ENCODE measurements at places on chromosomes 12 and 14. TPM values are rescaled to one million over a fixed set of nuclear protein-coding genes. Genes with fewer than 3 reads are reported as not detected.

GRCh38 chr14:70027785-70028428 is 148.7 kb downstream of the SMOC1 start:
- H3K4me1 ChIP-seq, result no peaks in the 10 kb centered on the region
- DNase-seq, result peak; percentile 86
- no peak overlapping the region for H3K4me3 ChIP-seq
- no peaks in the 10 kb centered on the region for H3K27me3 ChIP-seq

GRCh38 chr12:54028314-54029201 is at the start of gene HOXC6:
Gene HOXC6, plus strand, starts transcription at chr12:54028440. Its CDS starts 82 bp downstream, at chr12:54028522.
- H3K27ac ChIP-seq, result peak within 1 kb of the TSS; percentile 86
- DNase-seq, result no peak
- peaks cover 42% of the 10 kb centered on the region for H3K4me1 ChIP-seq
- peaks cover 3% of the 10 kb centered on the region for H3K36me3 ChIP-seq
- peak within 1 kb of the TSS; percentile 95 for H3K4me3 ChIP-seq

GRCh38 chr14:42353315-42353714 is 746.6 kb downstream of the LRFN5 start:
- no peak for DNase-seq
- H3K27ac ChIP-seq, result no peak overlapping the region
- H3K27me3 ChIP-seq, result no peaks in the 10 kb centered on the region
- H3K4me1 ChIP-seq, result no peaks in the 10 kb centered on the region
- no peaks in the 10 kb centered on the region for H3K36me3 ChIP-seq
- H3K4me3 ChIP-seq, result no peak overlapping the region

GRCh38 chr14:95464103-95464502 is 52.3 kb downstream of the SYNE3 start:
- H3K36me3 ChIP-seq, result no peaks in the 10 kb centered on the region
- H3K27me3 ChIP-seq, result peaks cover 58% of the 10 kb centered on the region
- no peak overlapping the region for H3K4me3 ChIP-seq

- peaks cover 23% of the 10 kb centered on the region for H3K4me1 ChIP-seq
- no peaks in the 10 kb centered on the region for H3K36me3 ChIP-seq
- no peak overlapping the region for H3K27ac ChIP-seq
- H3K27me3 ChIP-seq, result no peaks in the 10 kb centered on the region
- DNase-seq, result no peak
These were observed 117.4 kb downstream of the MGAT4C start for GRCh38 chr12:86138770-86139169.

DNA sequence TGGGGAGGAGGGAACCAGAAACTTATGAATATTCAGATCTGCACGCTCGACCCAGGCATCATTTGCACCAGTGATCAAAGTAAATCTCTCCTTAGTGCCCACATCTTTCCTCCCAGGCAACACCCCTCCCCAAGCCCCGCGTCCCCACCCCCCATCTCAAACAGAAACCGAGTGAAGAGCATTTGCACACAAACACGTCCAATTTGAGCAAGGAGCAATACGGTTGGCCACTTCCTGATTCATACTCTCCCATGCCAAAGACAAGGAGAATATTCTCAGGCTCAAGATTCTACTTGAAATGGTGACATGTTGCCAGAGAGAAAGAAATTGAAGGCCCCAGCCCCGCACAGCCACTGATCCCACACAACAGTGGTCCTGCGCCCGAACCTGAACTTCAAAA is 7.1 kb downstream of the FOXN3 start:
- no peak for DNase-seq
- no peak overlapping the region for H3K27ac ChIP-seq
- no peaks in the 10 kb centered on the region for H3K27me3 ChIP-seq
- peaks cover 29% of the 10 kb centered on the region for H3K4me1 ChIP-seq

- peaks cover 23% of the 10 kb centered on the region for H3K4me1 ChIP-seq
- peaks cover 24% of the 10 kb centered on the region for H3K27me3 ChIP-seq
- no peak for DNase-seq
- H3K36me3 ChIP-seq, result peaks cover 26% of the 10 kb centered on the region
- peak overlapping the region; percentile 32 for H3K4me3 ChIP-seq
- peak overlapping the region; percentile 54 for H3K27ac ChIP-seq
These were observed 7.2 kb downstream of the CD9 start for GRCh38 chr12:6207259-6207925.

- H3K4me1 ChIP-seq, result no peaks in the 10 kb centered on the region
- H3K27me3 ChIP-seq, result no peaks in the 10 kb centered on the region
- no peak overlapping the region for H3K27ac ChIP-seq
- H3K36me3 ChIP-seq, result no peaks in the 10 kb centered on the region
- no peak overlapping the region for H3K4me3 ChIP-seq
These were observed 260.8 kb downstream of the RASSF9 start for GRCh38 chr12:85575120-85576096.

- peak overlapping the region; percentile 100 for H3K27ac ChIP-seq
- peaks cover 5% of the 10 kb centered on the region for H3K36me3 ChIP-seq
- no peaks in the 10 kb centered on the region for H3K27me3 ChIP-seq
- no peak for DNase-seq
- peak overlapping the region; percentile 85 for H3K4me3 ChIP-seq
These were observed 26.5 kb upstream of the RPLP0 start for GRCh38 chr12:120227233-120228040.

GRCh38 chr12:94560431-94561221 is 89.7 kb downstream of the TMCC3 start:
- peaks cover 25% of the 10 kb centered on the region for H3K27me3 ChIP-seq
- DNase-seq, result no peak
- H3K4me1 ChIP-seq, result peaks cover 9% of the 10 kb centered on the region
- peak overlapping the region; percentile 61 for H3K27ac ChIP-seq
- H3K36me3 ChIP-seq, result no peaks in the 10 kb centered on the region

- H3K4me3 ChIP-seq, result no peak overlapping the region
- H3K4me1 ChIP-seq, result peaks cover 8% of the 10 kb centered on the region
- H3K27me3 ChIP-seq, result no peaks in the 10 kb centered on the region
- DNase-seq, result peak; percentile 15
These were observed 84.1 kb downstream of the TTC7B start for GRCh38 chr14:90732139-90732538.

GRCh38 chr14:51848120-51848519 is 12.3 kb upstream of the GNG2 start:
- H3K27ac ChIP-seq, result no peak overlapping the region
- peaks cover 3% of the 10 kb centered on the region for H3K27me3 ChIP-seq
- no peaks in the 10 kb centered on the region for H3K36me3 ChIP-seq
- DNase-seq, result no peak
- H3K4me3 ChIP-seq, result peak overlapping the region; percentile 14

DNA sequence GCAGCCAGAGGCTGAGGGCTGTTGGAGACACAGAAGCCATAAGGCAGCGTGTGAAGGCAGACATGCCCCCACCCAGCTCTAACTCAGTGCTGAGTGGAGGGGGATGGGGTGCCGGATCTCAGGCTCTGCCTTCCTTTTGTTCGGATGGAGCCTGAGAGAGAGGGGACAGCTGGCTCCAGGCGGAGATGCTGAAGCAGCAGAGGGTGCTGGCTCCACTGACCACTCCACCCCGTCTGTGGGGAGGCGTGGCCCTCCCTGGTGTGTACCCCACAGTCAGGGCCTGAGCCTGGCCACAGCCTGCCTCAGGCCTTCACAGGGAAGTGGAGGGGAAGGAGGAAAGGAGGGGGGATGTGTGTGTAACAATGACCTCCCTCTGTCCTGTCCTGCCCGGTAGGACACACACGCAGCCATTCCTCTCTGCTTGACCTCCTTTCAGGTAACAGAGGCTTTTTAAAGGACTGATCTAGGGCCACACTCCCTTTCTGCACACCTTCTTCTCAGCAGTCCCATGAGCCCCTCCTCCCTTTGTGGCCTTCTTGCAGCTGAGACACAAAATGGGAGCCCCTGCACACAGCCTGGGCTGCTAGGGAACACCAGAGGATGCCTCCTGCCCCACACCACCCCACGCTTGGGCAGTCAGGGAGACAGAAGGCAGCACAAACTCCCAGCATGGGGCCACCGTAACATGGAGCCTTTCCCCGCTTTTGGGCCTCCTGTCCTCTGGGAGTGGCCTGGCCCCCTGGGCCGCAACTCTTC is 9.6 kb upstream of the ENDOU start:
- H3K27ac ChIP-seq, result peak overlapping the region; percentile 32
- no peaks in the 10 kb centered on the region for H3K27me3 ChIP-seq
- DNase-seq, result no peak
- H3K4me1 ChIP-seq, result peaks cover 35% of the 10 kb centered on the region

GRCh38 chr12:112820796-112821195 is 29.2 kb downstream of the RPH3A start:
- H3K4me1 ChIP-seq, result no peaks in the 10 kb centered on the region
- no peaks in the 10 kb centered on the region for H3K36me3 ChIP-seq
- H3K27me3 ChIP-seq, result peaks cover 46% of the 10 kb centered on the region
- no peak overlapping the region for H3K27ac ChIP-seq
- DNase-seq, result peak; percentile 34
- no peak overlapping the region for H3K4me3 ChIP-seq

GRCh38 chr14:104136472-104137296 is 1.7 kb upstream of the KIF26A start:
- H3K4me3 ChIP-seq, result peak overlapping the region; percentile 84
- peaks cover 50% of the 10 kb centered on the region for H3K27me3 ChIP-seq
- H3K4me1 ChIP-seq, result peaks cover 7% of the 10 kb centered on the region
- DNase-seq, result no peak
- no peak overlapping the region for H3K27ac ChIP-seq

DNA sequence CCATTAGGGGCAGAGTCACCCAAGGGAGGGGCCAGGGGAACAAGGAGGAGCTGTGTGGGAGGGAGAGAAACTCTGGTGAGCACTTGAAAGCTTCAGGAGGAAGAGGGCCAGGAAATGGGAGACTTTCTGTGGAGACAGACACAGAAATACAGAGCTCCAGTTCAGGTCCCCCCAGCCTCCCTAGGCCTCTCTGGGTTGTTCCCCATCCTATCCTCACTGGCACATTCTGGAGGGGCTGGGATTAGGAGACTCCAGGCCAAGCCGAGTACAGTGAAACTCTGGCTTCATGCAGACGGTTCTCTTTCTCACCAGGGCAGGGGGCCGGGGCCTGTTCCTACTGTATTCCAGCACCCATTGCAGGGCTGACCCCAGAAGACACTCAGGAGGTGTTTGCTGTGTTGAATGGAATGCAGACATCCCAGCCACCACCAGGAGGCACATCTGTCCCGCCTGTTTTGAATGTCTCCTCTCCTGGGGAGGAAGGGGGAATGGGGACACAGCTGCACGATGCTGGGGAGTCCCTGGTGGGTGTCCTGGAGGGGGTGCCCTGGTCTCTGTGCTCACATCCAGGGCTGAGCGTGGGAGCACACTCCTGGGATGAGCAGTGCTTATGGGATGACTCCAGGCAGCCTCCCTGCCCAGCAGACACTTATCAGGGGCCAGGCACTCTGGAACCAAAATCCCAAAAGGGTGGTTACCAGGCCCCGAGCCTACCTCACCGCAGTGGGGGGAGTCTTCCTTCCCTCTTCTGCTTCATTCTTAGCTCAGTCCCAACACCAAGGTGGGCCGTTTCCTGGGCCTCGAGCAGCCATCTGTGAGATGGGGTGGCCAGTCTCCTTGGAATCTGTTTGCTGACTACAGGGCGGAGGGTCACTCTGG is 5.5 kb upstream of the KRT84 start:
- peaks cover 11% of the 10 kb centered on the region for H3K27me3 ChIP-seq
- DNase-seq, result no peak
- H3K36me3 ChIP-seq, result no peaks in the 10 kb centered on the region
- peaks cover 4% of the 10 kb centered on the region for H3K4me1 ChIP-seq
- H3K27ac ChIP-seq, result no peak overlapping the region

DNA sequence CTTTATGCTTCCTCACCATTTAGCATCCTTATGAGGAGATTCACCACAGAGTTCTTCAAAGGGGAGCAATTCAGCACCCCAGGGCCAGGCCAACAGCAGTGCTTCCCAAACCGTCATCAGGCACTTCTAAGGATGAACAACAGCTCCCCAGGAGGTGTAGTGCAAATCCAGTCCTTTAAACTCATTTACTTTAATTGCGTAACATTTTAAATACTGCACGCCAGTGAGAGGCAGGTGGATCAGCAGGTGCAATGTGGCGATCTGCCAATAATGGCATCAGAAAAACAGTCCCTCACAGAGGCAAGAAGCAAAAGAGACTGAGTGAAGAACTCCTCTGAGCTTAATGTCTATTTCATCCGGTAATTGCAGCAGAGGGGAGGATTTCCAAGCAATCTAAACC is 770.9 kb upstream of the FOXG1 start:
- H3K27me3 ChIP-seq, result no peaks in the 10 kb centered on the region
- H3K4me3 ChIP-seq, result no peak overlapping the region
- no peak overlapping the region for H3K27ac ChIP-seq
- no peak for DNase-seq

GRCh38 chr14:105060751-105061427 is 4.3 kb downstream of the GPR132 start:
- peaks cover 3% of the 10 kb centered on the region for H3K27me3 ChIP-seq
- H3K36me3 ChIP-seq, result no peaks in the 10 kb centered on the region
- H3K27ac ChIP-seq, result no peak overlapping the region
- peaks cover 12% of the 10 kb centered on the region for H3K4me1 ChIP-seq
- no peak overlapping the region for H3K4me3 ChIP-seq
- no peak for DNase-seq

- H3K4me3 ChIP-seq, result no peak overlapping the region
- H3K27me3 ChIP-seq, result no peaks in the 10 kb centered on the region
- peaks cover 15% of the 10 kb centered on the region for H3K4me1 ChIP-seq
- peak overlapping the region; percentile 60 for H3K27ac ChIP-seq
These were observed 20.1 kb upstream of the CERS5 start for GRCh38 chr12:50187084-50187900.

- H3K27me3 ChIP-seq, result no peaks in the 10 kb centered on the region
- H3K4me1 ChIP-seq, result peaks cover 47% of the 10 kb centered on the region
- H3K36me3 ChIP-seq, result no peaks in the 10 kb centered on the region
These were observed 88.2 kb downstream of the CHGA start for GRCh38 chr14:93011141-93011529.

DNA sequence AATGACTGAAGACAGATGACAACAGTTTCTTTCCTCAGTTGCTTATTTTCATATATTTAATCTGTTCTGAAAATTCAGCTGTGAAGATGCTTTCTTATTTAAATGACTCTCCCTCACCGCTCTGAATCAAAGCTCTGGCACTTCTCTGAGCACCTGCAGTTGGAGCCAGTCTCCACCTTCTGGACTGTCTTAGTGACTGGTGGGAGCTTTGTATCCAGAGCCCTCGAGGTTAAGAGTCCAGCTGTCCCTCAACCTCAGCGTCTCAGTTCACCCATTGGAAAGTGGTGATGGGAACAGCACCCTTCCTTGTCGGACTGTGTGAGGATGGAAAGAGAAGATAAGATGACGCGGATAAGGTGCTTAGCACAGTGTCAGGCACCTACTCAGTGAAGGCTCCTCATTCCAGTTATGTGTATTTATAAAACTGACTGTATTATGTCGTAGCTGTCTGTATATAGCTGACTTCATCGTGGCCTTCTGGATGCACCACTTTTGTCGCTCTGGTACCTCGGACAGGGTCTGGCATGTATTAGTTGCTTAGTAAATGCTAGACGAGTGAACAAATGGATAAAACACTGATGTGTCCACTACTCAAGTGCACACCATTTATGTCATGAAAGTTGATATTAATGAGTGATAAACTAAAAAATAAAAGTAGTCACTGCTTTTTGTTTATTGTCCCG is 34.5 kb downstream of the ELK3 start:
- no peaks in the 10 kb centered on the region for H3K27me3 ChIP-seq
- H3K27ac ChIP-seq, result no peak overlapping the region
- no peaks in the 10 kb centered on the region for H3K36me3 ChIP-seq
- no peak overlapping the region for H3K4me3 ChIP-seq
- H3K4me1 ChIP-seq, result peaks cover 9% of the 10 kb centered on the region

Gene LHX5
- total RNA-seq, result not detected

Gene MEG3
- 0.74 TPM for total RNA-seq

Gene WIF1
- total RNA-seq, result 14.9 TPM

Gene PMCH
- total RNA-seq, result not detected

Gene GLT8D2
- 19.8 TPM for total RNA-seq

Gene ASCL1
- 7.5 TPM for total RNA-seq

Gene GLIPR1L1
- total RNA-seq, result not detected

Gene FBXO21
- 53.3 TPM for total RNA-seq

Gene PIWIL1
- not detected for total RNA-seq

Gene HCAR1
- 7.4 TPM for total RNA-seq

Gene STX2
- total RNA-seq, result 8.2 TPM

Gene FAM186B
- 0.14 TPM for total RNA-seq

Gene LRRC10
- total RNA-seq, result not detected

Gene YARS2
- total RNA-seq, result 23.6 TPM

Gene SIX6
- not detected for total RNA-seq

Gene PAX9
- total RNA-seq, result 6.3 TPM
